ENCODE measurements at places on chromosomes 11 and 22.
A peak's percentile ranks its signal among the peaks of the same experiment; 100 is the strongest.

DNA sequence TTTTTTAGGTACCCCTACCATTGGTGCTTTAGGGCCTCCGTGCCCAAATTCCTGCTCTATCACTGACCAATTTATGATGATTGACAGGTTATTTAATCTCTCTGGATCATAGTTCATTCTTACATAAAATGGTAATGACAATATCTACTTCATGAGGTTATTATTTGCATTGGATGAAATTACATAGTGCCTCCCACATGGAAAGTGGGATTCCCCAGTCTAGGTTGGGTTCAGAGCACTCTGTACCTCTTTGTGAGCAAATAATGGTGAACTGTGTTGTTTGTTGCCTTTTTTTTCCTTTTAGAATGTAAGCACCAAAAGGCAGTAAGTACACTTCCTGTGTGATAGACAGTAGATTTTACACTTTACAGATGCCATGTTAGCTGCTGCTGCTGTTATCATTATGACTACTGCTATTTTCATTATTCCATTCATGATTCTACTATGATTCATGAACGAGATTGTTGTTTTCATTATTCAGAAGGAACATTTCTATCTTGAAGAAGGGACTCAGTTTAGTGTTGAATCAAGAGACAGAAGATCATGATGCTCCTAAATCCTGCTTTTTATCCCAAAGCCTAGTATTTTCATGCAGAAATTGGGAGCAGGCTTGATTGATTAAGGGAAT lies 100.8 kb downstream of the ALX4 start:
- DNase-seq = no peak

DNA sequence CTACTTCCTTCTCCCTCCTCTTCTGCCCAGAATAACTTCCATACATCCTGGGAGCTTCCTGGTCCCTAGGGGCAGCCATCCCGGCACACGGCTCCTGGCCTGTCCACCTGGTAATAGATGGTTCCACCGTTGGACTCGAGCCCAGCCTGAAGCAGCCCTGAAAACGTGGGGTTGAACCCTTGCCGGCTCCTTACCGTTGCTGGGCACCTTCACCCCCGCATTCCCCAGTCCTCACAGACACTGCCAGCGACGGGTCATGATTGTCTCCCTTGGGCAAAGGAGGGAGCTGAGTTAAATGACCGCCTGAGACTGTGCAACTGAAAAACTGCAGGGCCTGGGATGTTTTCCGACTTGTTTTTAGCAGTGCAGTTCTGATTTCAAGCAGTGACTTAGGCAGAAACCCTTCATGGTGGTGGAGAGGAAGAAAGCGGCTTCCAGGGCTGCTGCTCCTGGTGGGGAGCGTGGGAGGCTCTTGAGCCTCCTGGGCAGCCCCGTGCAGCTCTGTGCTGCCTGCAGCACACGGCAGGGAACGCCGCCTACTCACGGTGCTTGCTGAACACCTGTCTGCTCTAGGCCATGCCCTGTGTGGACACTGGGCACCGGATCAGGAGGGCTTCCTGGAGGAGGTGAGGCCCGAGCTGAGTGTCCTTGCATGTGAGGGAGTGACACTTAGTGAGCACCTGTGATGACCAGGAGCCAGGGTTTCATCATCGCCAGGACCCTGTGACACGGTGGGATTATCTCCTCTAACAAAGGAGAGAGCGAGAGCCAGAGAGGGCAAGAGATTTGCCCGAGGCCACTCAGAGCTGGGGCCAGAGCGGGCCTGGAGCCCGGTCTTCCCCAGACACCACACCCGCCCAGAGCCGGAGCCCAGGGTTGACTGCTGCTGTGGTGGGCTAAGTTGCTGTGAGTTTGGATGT lies 77.4 kb downstream of the FBLN1 start:
- no peak for DNase-seq

GRCh38 chr11:87463486-87464102 lies 425.9 kb downstream of the TMEM135 start:
- no peak for DNase-seq

- no peak for DNase-seq
Observed at GRCh38 chr11:43397251-43397650, 38.5 kb downstream of the TTC17 start.

GRCh38 chr11:12264361-12264760 lies 113.0 kb upstream of the PARVA start:
- no peak for DNase-seq

DNA sequence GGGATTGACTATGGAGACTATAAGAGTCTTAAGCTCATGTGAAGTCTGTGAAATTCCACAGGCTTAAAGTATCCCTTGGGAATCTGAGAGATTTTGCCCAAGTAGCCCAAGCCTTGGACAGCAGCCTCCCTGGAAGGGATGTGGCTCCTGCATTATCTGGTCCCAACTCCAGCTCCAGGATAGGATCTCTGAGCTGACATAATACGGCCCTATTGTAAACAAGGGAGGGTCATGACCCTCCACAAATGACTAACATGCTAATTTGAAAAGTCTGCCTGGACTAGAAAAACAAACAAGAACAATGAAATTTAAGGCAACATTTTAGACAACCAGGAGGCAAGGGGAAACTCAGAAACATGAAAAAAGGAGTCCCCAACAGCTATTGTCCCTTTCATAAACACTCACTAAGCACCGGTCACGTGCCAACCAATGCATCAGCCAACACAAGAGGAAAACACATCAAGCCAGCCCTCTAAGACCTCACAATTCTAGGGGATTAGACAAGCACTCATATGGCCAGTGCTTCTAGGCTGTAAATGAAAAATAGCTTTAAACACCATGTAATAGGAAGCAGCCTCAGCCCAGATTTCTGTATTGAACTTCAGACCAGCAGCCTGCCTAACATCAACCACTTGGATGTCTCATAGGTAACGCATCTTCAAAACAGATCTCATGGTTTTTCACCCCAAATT lies 101.2 kb upstream of the TIMP3 start:
- DNase-seq = no peak

GRCh38 chr11:11157185-11157584 lies 195.9 kb downstream of the CSNK2A3 start:
- DNase-seq = no peak

DNA sequence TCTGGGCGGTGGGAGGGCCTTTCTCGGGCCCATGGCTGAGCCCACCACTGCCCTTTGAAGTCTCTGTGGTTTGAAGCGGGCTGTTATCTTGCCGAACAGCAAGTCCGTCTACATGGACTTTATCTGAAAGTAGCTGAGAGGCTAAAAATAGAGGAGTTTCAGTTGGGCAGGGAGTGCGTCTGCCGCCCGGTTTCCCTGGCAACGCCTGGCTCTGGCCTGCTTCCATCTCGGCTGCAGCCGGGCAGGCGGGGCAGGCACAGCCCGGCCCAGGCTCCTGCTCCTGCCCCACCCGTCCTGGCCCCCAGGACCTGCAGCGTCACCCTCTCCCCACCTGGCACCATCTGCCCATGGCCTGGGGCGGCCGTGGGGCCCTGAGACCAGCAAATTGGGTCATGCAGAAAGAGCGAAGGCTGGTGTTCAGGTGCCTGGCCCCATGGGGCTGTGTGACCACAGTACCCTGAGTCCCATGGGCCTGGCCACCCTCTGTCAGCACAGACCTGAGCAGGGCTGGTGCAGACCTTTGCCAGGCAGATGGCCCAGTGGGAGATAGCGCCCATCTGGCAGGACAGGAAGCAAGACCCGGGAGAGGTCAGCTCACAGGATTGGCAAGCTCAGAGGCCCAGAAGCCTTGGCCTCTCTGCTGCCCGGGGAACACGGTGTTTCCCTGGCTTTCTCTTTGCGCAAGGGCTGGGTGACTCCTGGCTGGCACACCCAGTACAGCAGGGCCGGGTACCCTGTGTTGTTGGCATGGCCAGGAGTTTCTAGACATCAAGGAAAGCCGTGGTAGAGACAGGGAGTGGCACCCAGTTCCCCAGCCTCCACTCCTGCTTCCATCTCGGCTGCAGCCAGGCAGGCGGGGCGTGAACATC lies 79.1 kb upstream of the KCNQ1OT1 start:
- peak; percentile 76 for DNase-seq

DNA sequence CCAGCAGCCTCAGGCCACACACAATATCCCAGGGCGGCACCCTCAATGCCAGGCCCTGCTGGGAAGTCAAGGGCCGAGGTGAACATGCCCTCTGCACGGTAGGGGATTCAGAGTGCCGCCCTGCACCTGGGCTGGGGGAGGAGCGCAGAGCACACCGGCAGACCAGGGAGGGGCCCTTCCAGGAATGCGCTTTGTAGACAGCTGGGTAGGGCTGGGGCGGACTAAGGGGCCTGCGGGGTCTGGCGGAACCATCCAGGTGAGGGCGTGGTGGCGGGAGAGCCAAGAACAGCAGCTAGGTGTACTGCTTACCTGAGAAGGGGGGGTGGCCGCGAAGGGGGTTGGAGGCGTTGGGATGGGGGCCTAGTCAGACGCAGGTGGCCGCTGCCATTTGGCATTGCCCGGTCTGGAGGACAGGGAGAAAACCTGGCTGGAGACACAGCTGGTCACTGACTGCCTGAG lies 26.0 kb downstream of the DUSP8 start:
- no peak for DNase-seq

GRCh38 chr22:28296452-28296851 lies 377.4 kb upstream of the PITPNB start:
- no peak for DNase-seq

Data from head of caudate nucleus (tissue), 42 donors.